ENCODE measurements at places on chromosomes 5 and 9.

- no peak for DNase-seq
Measured at GRCh38 chr9:21527579-21527978, 45.5 kb upstream of the IFNE start.

DNA sequence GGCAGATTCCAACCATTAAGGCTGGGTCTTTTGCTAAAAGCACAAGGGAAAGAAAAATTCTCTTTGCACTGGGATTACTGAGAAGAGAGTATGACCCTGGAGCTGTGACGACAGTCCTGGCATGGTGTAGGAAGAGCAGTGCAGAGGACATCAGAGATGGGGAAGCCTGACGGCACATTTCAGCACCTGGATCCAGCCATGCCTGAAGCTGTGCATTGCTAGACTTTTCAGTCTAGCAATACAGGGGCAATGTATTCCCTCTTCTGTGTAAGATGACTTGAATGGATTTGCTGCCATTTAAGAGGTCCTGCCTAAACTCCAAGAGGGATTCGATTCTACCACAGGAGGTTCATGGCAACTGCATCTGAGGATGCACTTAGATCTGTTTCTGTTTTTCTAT lies 12.3 kb upstream of the MRNIP start:
- DNase-seq, result no peak

GRCh38 chr5:42267091-42267490 lies 156.1 kb upstream of the GHR start:
- no peak for DNase-seq

- peak; percentile 58 for DNase-seq
Measured at GRCh38 chr5:78008356-78008967, 232.3 kb upstream of the TBCA start.

DNA sequence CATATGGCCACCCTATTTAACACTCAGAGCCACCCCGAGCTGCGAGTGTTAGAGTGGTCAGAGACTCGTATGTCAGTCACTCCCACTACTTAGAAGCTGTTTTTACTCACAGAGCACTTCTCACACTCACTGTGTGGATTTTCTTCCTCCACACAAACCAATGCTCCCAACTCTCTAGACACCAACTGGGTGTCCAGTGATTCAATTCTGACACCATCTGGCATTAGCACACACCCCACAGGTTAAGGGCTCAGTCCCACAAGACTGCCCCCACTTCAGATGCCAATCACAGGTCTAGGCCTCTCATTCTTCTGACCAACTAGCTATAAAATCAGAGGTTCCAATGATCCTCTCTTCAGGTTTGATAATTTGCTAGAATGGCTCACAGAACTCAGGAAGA lies 174.8 kb downstream of the FANCC start:
- DNase-seq, result no peak

DNA sequence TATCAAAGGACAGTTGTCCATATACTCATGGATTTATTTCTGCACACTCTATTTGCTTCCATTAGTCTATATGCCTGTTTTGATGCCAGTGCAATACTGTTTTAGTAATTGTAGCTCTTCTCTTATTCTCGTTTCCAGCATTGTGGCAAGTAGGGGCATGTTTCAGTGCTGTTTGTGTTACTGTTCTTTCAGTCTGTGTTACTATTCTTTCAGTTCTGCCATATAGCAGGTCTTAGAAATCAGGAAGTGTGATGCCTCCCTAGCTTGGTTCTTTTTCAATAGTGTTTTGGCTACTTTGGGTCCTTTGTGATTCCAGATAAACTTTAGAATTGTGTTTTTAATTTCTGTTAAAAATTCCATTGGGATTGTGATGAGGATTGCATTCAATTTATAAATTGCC lies 180.5 kb upstream of the PTPRD start:
- no peak for DNase-seq

Measured in NCI-H345 (cell line).